Stromal cell of bone marrow (primary cell): ENCODE measurements at places on chromosomes 6 and 20.

DNA sequence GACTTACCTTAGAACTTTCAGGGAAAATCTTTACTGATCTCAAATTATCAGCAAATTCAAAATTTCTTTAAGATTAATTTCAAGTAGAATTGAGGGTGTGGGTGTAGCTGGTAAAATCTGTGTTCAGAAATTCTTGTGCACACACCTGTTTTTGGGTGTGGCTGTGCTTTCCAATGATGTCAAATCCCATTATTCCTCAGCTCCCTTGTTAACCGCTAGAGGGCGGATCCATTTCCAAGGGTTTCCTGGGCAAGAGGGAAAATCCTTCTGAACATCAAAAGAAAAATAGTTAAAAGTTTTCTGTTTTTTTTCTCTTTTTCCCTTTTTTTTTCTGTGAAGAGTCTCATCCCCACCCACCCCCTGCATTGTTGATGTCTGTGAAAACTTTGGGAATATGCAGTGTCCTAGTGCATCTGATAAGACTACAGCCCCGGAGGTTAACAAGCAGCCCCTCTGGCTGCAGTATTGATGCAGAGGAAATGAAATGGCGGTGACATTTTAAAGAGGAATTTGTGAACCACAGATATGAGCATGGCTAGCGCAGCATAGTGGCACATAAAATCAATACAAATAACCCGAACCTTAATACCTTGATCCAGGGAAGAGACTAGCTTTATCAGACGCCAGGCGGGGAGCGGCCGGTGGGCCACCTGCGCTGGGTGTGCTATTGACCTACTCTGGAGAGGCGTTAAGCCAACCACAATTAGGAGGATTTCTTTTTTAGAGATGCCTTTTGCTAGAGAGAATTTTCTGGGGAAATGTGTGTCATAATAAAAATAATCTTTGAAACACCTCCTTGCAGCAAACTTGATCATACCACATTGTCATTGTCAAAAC lies 130.9 kb downstream of the FOXA2 start:
- DNase-seq: no peak

- peak; percentile 49 for DNase-seq
Measured at GRCh38 chr20:39048000-39048696, 86.0 kb downstream of the DHX35 start.

- DNase-seq: peak; percentile 9
Measured at GRCh38 chr20:51237278-51237677, 214.4 kb upstream of the KCNG1 start.

DNA sequence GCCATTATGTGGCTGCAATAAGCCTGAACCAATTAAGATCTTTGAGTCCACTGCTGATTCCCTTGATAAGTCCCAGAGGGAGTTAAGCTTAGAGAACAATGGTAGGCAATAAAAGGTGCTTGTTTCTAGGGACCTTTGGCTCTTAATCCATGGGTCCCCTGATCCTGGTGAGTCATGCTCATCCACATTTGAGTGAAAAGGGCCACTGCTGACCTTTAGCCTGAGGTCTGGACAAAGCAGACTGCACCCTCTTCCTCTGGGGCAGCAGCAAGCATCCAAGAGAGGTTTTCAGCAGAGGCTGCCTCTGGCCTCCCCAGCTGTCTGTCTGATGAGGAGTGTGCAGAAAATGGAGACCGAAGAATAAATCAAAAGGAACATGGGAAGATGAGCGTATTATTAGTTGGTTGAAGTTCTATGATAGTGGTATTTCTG lies 16.1 kb upstream of the SCGN start:
- DNase-seq: no peak

GRCh38 chr20:63756648-63756991 lies 17.0 kb downstream of the SLC2A4RG start:
- DNase-seq: no peak

GRCh38 chr20:10637563-10637962 lies 36.2 kb downstream of the JAG1 start:
- no peak for DNase-seq

GRCh38 chr6:6584310-6585002 lies 4.1 kb upstream of the LY86 start:
- no peak for DNase-seq

GRCh38 chr6:15444881-15445280 lies 199.0 kb downstream of the JARID2 start:
- no peak for DNase-seq

DNA sequence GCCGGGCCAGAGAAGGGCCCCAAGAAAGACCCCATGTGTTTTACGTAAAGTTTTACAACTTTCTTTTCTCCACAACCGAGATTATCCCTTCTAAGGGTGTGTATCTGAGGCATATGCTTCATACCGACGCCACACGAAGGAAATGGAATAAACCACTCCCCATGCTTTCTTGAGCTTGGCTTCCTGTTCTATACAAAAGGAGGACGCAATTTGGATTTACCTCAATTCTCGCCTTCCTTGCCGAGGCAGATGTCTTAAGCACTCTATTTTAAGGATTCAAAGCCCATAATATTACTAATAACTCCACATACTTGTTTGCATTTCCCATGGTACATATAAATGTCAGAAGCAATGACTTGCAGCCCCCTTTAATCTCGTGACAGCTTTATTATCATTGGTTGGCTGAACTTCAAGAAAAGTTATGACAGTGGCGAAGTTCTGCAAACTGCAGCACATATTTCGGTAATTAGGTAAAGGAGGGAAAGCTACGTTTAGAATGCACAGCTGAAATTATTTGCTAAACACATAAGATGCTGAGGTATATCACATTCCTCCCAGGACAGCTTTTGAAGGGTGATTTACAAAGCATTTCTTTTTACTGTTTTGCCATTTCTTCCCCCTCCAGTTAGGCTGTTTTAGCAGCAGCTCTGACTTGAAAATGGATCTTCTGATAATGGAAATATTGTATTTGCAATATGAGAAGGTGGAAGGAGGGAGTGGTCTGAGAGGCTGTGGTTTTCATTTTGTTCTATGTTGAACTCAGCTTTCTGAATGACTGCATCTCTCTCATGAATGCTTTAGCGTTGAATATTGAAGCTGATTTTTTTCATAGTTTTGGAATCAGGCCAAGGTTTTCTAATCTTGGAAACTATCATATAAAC lies 330.5 kb downstream of the EPHA7 start:
- no peak for DNase-seq
